ENCODE measurements at places on chromosomes 7 and 10.

DNA sequence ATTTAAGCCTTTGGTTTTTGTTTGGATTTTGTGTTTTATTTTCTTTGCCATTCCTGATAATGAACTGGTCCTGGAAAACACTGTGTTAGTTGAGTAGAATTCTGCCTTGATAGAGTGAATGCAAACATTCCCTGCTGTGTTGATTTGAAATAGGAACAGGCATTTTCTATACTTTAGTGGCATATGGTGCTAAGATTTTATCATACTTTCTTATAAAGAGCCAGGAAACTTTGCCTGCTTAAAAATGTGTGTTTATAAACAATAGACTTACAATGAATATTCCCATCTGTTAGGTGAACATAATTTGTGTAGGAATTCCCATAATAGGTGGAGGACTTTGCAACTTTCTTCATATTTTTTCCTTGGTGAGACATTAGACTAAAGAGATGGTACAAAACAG is 333.3 kb downstream of the SDK1 start:
- DNase-seq, result no peak

GRCh38 chr7:294440-295154 is 4.6 kb downstream of the FOXL3 start:
- DNase-seq, result no peak

DNA sequence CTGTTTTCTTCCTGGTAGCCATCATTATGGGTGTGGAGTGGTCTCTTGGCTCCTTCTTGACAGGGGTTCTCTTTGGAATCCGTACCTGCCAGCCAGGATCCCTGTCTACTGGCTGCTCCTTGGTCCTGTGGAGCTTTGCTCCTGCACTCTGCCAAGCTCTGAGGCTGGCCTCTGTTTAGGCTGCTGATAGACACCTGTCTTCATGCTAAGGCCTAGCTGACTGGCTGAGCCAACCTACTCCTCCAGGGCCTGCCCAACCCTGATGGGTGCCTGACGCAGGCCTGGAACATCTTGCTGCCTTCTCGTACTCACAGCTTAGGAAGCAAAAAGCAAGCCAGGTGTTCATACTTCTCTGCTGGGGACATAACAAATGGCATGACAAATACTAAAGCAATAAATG is 333.6 kb upstream of the ZNF32 start:
- DNase-seq, result no peak

GRCh38 chr7:35630024-35630972 is 64.6 kb downstream of the HERPUD2 start:
- no peak for DNase-seq

DNA sequence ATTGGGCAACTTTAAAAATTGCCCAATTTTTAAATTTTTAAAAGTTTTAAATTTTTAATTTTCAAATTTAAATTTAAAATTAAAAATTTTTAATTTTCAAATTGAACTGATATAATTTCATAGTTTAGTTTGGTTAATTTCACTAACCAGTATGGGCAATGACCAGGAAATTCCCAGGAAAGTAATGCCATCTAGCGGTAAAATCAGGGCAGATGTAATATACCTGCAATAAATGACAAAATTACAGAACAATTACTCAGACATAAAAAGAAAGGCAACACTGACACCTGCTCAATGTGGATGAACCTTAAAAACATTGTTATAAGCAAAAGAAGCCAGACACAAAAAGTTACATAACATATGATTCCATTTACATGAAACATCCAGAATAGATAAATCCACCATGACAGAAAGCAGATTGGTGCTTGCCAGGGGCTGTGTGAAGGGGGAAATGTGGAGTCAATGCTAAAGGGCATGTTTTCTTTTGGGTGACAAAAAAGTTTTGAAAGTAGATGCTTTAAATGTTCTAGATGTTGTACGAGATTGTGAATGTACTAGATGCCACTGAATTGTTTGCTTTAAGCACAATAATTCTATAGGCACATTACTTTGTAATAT is 28.6 kb upstream of the SLC16A12 start:
- peak; percentile 64 for DNase-seq

DNA sequence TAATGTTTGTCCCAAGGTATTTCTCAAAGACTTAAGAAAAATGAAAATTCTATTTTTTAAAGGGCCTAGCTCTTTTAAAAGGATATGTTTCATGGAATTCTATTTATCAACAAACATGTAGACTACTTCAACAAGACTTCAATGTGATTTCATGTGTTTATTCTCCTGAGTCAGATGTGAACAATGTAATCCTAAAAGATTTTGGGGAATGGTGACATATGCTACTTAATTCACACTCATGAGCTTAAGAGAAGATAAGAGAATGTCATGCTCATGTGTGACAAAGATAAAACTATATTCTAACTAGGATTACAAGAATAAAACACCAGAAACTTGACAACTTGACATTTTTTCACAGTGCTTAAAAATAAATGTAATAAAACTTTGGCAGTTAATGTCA is 127.5 kb downstream of the TES start:
- no peak for DNase-seq

GRCh38 chr7:6167004-6167551 is 105.3 kb downstream of the CYTH3 start:
- DNase-seq, result no peak

GRCh38 chr7:24907311-24907886 is 72.6 kb downstream of the OSBPL3 start:
- DNase-seq, result peak; percentile 87

- no peak for DNase-seq
Measured at GRCh38 chr10:3892440-3893425, 107.7 kb upstream of the KLF6 start.

DNA sequence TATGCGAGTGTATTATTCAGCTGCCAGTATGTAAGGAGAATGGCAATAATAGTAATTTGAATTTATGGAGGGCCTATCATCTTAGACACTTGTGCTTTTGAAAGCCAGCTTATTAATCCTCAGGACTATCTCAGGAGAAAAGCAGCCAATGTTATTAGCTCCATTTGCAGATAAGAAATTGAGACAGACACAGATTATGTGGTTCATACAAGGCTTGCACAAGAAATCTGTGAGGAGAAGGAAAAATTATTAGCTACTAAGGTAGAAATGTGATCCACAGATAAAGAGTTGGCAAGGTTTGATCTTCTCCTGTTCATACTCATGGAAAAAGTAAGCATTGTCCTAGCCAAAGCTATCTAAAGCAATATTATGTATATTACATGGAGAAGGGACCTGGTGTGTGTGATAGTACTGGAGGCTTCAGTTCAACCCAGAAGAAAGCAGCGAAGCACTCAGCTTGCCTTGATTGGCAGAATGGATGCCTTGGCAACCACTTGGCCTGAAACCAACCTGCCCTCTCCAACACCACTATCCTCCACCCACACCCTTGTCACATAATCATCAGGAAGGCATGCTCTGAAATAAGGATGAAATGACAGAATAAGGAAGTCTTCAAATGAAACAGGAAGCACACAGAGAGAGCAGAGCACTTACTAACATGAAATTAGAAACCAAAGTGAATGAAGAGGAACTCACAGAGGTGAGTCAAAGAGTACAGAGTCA is 18.0 kb downstream of the MACC1 start:
- peak; percentile 94 for DNase-seq

- DNase-seq, result no peak
Measured at GRCh38 chr7:84422790-84423189, 228.2 kb upstream of the SEMA3A start.

DNA sequence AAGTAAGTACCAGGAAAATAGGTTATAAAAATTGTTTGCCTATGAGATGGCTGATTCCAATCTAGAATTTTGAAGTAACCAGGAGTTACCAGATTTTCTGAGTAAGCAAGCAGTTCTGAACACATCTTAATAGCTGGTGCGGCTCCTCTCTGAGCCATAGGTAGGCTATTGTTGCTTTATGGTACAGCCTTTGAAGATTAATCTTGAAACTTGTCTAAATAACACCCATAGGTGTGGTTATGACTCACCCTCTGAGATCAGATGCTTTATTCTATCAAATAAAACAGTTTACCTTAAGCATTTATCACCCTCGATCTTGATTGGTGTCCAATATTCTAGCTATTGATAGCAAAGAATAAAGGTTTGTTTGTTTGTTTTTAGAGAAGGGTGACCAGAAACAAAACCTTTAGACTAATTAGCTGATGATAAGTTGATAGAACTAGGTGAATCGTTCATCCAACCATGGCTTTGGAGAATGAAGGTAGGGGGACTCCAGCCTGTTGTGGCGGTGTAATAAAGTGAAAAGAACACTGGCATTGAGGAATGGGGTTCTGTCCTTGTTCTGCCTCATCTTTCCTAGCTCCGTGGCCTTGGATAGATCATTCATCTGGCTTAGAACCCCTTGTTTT is 72.2 kb downstream of the VTI1A start:
- DNase-seq, result no peak

DNA sequence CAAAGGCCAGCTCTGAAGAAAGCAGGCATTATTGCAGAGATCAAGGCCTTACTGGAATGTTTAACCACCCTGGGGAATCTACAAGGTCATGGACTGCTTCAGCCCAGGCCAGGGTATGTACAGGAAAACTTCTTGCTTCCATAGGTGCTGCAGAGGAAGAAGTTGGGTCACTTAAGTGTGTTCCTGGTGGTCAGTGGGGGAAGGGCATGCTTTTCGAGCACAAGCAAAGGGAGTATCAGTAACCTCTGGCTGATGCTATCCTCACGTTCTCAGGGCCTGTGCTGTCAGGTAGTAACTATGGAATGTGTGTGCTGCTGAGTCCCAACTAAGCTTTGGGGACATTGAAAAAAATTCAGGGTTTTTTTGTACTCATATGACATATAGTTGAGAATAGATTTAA is 234.0 kb upstream of the SP4 start:
- DNase-seq, result no peak

Measured in ACHN (cell line).